Body of pancreas (tissue), 4 donors: ENCODE measurements at places on chromosomes 3 and 15. TPM values are rescaled to one million over a fixed set of nuclear protein-coding genes. Genes with fewer than 3 reads are reported as not detected.

Gene DNAJC19
- total RNA-seq, result 21.8 TPM

Gene CHST13
- not detected for total RNA-seq

Gene DUOXA2
- not detected for total RNA-seq

Gene CRTAP
- 101 TPM for total RNA-seq

Gene ROPN1
- not detected for total RNA-seq

Gene ARL6IP5
- total RNA-seq, result 34.6 TPM

Gene CLRN1
- not detected for total RNA-seq

Gene SAXO2
- total RNA-seq, result 1.3 TPM

Gene LINGO1
- total RNA-seq, result 0.99 TPM

Gene XRN1
- total RNA-seq, result 37.2 TPM

Gene GPR62
- not detected for total RNA-seq

Gene CCDC191
- 5.4 TPM for total RNA-seq

Gene STRA6
- not detected for total RNA-seq

Gene GCSAM
- total RNA-seq, result not detected

Gene KLHL40
- total RNA-seq, result not detected

Gene PLD1
- 60.4 TPM for total RNA-seq

Gene CADM2
- 0.26 TPM for total RNA-seq

Gene NUDT16
- total RNA-seq, result 13.2 TPM

Gene CHRM5
- total RNA-seq, result not detected

Gene SLC35A5
- 9.6 TPM for total RNA-seq

Gene FHIT
- 10.4 TPM for total RNA-seq

Gene GOLGA6L6
- not detected for total RNA-seq
